ENCODE measurements at places on chromosomes 1 and 21. TPM values are rescaled to one million over a fixed set of nuclear protein-coding genes. Genes with fewer than 3 reads are reported as not detected.

The UBL4B gene
- total RNA-seq, result not detected

GRCh38 chr1:187759825-187760333, 931.1 kb downstream of the PLA2G4A start:
- DNase-seq, result no peak

- no peak for DNase-seq
These were observed 9.7 kb upstream of the LHX8 start for GRCh38 chr1:75124510-75124909.

- peak; percentile 45 for DNase-seq
These were observed 72.5 kb upstream of the TNFSF18 start for GRCh38 chr1:173122958-173123852.

- DNase-seq, result no peak
These were observed 1.1 kb upstream of the IGSF9 start for GRCh38 chr1:159946242-159947187.

- no peak for DNase-seq
These were observed 49.5 kb upstream of the HNRNPU start for GRCh38 chr1:244913806-244914205.

DNA sequence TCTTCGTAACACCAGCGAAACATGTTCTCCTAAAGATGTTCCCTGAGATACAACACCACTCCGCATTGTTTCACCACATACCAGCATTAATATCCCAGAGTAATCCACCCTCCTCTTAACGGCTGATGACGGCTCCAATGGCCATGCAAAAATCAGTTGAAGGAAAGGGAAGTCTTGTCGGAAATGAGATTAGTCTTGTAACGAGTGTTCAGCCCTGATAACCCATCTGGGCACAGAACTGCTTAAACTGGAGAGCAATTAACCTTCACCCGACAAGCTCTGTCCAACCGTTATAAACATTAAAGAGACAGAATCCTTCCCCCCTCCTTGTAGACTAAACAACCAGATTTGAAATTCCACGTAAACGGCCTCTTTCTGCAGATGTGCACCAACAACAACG, 21.9 kb downstream of the ERG start:
- DNase-seq, result peak; percentile 95

The SLAMF7 gene
- not detected for total RNA-seq

The HES4 gene
- total RNA-seq, result 54.1 TPM

- no peak for DNase-seq
These were observed 11.3 kb downstream of the AUNIP start for GRCh38 chr1:25847929-25848328.

DNA sequence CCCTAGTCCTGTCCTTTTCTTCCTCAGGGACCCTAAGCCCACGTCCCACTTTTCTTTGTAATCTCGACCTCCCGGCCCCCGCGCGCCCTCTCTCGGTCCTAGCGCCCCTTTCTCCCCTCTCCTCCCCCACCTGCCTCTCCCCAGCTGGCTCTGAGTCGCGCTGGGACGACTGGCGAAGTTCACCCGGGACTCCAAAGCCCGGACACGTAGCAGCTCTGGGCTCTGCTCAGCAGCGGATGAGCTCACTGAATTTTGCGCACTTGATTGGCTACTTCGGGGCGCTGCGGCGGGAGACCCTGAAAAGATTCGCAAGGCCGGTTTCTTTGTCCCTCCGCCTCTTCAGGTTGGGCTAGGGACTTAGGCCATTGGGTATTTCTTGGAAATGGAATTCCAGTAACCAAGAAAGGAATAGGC, 16.3 kb upstream of the ACKR1 start:
- peak; percentile 45 for DNase-seq

The MLLT11 gene
- 1.8 TPM for total RNA-seq
